ENCODE measurements at places on chromosomes 16 and 17.

DNA sequence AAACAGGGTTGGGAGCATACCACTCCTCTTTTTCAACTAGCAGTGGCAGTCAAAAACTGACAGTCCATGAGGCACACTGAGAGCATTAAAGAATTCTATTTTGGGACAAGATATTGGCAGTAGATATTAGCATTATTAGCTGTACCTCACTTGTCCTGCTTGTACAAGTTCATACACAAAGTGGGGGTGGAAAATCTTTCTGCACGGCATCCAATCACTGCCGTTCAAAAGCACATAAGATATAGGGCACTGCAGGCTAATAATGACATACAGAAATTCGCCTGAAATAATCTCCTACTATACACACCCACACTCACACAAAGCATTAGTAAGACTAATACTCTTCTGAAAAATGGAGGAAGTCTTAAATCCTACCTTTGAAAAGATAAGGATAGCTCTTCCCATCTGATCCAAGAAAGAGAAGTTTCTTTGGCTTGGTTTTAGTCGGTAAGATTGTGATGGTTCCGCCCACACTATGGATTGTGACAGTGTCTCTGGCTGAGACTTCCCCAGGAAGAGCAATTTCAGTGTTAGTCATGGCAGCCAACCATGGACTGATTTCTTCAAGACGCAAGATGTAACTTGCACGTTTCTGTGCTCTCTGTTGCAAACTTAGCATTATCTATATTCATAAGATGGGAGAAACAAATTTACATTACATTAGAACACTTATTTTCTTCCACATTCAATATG, 40.6 kb upstream of the ARL6IP1 start:
- no peak for DNase-seq

GRCh38 chr17:78353834-78354233, 6.0 kb downstream of the SOCS3 start:
- peak; percentile 7 for DNase-seq

GRCh38 chr16:54460263-54460860, 173.8 kb upstream of the IRX3 start:
- DNase-seq, result no peak

- DNase-seq, result no peak
Observed at GRCh38 chr17:41096055-41096454, 1.9 kb downstream of the KRTAP4-8 start.

DNA sequence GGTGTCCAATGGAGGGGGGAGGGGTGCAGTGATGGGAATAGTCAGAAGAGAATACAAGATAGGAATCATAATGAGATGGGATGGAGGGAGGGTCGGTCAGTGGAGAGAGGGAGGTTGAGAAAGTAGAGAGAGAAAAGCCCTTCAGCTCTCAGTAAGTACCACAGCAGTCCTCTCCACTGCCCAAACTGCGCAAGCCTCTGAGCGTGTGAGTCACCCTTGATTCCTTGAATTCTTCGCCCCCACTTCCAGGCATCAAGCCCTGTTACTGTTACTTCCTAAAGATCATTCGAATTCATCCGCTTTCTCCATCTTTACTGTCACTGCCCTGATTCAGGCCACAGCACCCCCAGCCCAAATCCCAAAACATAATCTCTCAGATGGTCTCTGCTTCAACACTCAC, 2.5 kb downstream of the GUCY2D start:
- no peak for DNase-seq

GRCh38 chr16:58481931-58482330, 18.0 kb upstream of the NDRG4 start:
- DNase-seq, result no peak

DNA sequence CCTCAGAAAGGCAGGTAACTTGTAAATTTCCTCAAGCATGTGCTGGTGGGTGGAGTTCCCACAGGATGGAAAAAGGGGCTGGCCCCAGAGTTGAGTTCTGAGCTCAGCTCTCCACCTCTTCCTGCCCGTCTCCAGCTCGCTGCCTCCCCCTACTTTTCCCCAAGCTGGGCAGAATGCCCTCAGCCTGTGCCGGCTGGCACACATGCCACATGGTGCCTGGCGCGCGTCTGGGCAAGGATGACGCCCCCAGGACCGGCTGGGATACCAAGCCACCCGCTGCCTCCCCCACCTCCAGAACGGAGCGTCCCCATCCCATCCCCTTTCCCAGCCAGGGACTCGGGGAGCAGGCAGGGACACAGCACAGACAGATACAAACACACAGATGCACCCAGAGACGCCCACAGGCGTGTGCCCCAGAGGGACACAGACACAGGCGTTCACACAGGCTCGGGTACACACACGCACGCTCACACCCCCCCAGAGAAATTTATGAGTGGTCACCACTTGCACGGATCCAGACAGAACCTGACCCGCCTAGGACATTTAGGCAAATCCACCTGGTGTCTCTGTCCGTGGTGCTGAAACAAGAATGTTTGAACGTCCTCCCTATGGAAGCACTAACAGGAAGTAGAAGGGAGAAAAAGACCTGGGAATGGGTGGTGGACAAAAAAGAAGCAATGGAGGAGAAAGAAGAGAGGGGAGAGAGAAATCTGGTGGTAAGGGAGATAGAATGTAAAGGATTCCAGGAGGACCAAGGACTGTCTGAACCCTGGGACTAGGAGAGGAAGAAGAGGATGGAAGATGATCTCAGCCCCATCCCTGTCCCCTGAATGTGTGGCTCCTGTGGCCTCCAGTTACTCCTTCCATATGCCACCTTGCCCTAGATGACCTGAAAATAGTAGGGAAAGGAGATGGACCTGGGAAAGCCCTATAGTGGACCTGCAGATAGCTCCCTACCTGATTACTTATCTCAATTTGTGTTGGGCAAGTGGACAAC, 15.5 kb downstream of the NEUROD2 start:
- no peak for DNase-seq

DNA sequence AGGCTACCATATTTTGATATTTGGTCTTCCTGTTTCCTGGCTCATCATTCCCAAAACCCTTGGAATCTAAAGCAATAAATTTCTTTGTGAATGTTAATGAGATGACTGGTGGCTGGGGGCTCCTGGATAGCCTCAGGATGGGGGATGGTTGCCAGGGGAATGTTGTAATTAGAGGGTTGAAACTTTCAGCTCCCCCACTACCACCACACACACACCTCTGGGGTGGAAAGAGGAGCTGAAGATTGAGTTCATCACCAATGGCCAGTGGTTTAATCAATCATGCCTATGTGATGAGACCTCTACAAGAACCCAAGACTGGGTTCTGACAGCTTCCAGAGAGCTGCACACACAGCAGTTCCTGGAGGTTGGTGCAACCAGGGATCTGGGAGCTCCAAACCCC, 59.1 kb downstream of the HS3ST3A1 start:
- DNase-seq, result no peak

GRCh38 chr17:50541716-50542688, 5.0 kb upstream of the SPATA20 start:
- DNase-seq, result peak; percentile 77

- DNase-seq, result peak; percentile 50
Observed at GRCh38 chr17:7587420-7588151, 2.3 kb downstream of the SOX15 start.

DNA sequence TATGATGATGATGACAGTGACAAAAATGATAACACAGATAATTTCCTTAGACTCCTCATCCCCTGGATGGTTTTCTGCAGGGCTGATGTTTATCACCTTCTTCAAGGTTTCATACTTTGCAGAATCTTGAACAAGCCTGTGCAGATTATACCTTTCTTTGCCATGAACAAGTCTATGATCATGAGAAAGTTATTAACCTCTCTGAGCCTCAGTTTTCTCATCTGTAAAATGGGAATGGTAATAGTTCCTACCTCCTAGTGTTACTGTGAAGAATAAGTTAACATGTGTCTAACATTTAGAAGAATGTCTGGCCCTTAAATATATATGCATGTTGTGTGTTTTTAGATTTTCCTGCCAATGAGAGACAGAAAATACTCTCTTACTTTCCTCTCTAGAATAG, 321.8 kb downstream of the SNX29 start:
- DNase-seq, result no peak

GRCh38 chr17:75894049-75894733, 2.6 kb downstream of the TRIM65 start:
- DNase-seq, result no peak

- DNase-seq, result no peak
Observed at GRCh38 chr17:78362671-78363070, 2.8 kb upstream of the SOCS3 start.

- DNase-seq, result no peak
Observed at GRCh38 chr17:48336986-48337385, 93.0 kb downstream of the SKAP1 start.

DNA sequence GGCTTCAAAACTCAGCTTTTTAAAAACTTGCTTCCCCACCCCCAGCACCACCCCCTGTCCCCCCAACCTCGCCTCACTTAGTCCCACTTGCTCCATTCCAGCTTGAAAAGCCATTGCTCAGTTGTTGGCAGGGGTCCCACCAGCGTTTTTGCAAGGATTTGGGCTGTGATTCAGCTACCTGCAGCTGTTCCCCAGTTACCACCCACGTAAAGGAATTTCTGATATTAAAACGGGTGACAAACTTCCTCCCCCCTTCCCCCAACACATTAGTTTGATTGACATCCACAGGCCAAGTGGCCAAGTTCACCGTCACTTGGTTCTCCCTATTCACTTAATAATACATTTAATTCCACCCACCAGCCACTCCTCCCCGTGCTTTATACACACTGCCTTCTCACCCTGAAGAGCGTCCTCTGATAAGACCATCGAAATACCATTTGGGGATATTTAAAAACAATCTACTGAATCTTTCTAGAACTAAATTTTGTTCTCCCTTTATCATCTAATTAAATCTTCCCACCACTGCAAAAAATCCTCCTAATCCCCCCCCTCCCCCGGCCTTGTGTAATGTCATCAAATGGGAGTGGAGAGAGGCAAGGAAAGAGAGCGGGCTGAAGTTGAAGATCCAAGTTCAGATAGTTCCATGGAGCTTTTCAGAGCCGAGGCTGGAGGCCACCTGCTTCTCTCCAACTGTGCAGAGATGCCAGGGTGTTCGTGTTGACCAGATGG, 55.1 kb downstream of the SOX9 start:
- no peak for DNase-seq

GRCh38 chr16:82242201-82242600, 72.2 kb upstream of the MPHOSPH6 start:
- DNase-seq, result no peak

DNA sequence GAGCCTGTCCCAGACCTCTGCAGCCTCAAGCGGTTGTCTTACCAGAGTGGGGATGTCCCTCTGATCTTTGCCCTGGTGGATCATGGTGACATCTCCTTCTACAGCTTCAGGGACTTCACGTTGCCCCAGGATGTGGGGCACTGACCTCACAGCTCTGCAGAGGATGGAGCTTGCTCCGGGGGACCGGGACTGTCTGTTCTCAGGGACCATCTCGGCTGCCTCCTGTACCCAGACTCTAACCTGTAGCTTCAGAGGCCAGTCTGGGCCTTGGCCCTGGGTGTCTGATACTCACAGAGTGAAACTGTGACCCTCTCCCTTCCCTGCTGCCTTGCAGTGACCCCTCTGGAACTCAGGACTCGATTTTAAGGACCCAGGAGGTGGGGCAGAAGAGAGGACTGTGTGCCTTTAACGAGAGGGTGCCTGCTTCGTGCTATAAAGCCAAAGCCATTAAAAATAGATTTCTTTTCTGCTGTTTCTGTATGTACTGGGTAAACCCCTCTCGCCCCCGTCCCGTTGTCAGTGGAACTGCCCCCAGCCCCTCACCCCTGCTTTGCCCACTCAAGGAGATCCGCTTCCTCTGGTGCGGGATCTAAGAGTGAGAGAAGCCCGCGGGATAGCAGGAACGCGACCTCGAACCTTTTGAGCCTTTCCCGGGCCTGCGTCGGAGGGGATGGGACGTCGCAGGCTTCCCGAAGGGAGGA, 1.1 kb upstream of the LLGL2 start:
- DNase-seq, result no peak

DNA sequence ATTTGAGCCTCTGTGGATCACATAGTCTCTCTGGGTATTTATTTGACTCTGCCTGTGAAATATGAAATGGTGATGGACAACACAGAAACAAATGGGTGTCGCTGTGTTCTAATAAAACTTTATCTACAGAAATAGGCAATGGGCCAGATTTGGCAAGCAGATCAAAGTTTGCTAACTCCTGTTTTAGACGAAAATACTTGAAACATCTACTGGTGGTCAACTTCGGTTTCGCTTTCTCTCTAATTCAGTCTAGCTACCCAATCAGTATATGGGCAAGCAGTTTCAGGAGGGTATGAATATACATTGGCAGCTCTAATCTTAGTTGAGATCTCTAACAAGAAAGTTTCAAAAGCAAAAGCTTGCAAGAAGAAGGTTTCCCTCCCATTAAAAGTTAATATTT, 60.1 kb upstream of the DYNLRB2 start:
- no peak for DNase-seq

- DNase-seq, result no peak
Observed at GRCh38 chr16:31148281-31148728, 1.6 kb downstream of the PRSS36 start.

GRCh38 chr16:89052890-89053724, 40.5 kb upstream of the ACSF3 start:
- DNase-seq, result peak; percentile 87

- DNase-seq, result no peak
Observed at GRCh38 chr17:28738680-28739384, 5.0 kb upstream of the TRAF4 start.

DNA sequence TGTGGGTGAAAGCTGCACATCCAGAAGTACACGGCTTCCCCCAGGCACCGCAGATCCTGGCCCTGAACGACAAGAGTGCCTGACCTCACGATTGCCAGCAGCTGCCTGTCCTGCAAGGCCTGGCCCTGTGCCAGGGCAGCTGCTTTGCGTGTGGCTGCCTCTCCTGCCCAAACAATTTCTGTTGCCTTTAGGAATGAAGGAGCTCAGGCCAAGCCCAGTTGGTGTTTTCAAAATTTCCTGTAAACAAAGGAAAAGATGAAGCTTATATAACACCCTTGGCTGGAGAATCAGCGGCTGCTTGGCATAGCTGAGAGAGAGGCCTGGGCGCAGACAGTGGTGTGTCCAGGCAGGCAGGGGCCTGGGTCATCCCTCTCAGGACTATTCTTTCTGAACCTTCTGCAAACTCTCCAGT, 11.7 kb upstream of the SLC47A2 start:
- DNase-seq, result peak; percentile 27

GRCh38 chr16:21167360-21167759, 8.9 kb downstream of the LDAF1 start:
- DNase-seq, result no peak

- no peak for DNase-seq
Observed at GRCh38 chr17:66432996-66433551, 130.7 kb downstream of the PRKCA start.

DNA sequence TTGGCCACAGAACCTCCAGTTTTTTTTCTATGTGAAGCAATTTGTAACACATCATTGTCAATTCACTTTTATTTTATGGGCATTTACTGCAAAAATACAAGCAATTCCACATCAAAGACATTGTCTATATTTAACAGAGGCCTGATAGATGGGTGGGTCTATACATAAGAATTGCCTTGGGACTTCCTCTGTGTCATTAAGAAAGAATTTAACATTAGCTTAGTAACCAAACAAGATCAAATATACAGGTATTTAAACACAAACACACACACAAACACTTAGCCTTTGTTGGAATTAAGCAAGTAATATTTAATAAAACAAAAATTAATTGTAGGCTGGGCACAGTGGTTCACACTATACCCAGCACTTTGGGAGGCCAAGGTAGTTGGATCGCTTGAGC, 4.3 kb upstream of the PITPNC1 start:
- no peak for DNase-seq

- no peak for DNase-seq
Observed at GRCh38 chr17:27810211-27810901, 10.0 kb upstream of the NOS2 start.

- DNase-seq, result no peak
Observed at GRCh38 chr17:64259426-64259825, 3.6 kb downstream of the TEX2 start.

- no peak for DNase-seq
Observed at GRCh38 chr16:81327447-81328196, 12.9 kb downstream of the GAN start.

All from CD14-positive monocyte (primary cell).